ENCODE measurements at places on chromosomes 1 and 21.

- DNase-seq: no peak
Measured at GRCh38 chr1:196655494-196655893, 3.7 kb downstream of the CFH start.

DNA sequence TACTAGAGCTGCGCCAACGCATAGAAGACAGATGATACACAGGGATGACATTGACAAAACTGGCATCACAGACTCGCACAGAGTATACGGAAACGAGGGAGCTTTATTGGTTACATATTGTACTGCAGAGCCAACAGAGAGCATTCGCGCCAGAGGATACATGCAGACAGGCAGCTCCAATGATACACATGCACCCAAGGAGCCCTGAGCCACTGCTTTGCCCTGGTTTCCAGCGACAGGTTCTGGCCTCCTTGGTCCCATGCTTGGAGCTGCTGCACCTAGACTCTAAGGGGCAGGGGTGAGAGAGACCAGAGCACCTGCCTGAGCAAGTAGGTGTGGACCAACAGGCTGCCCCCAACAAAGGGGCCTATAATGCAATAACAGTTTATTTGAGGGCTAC lies 65.6 kb downstream of the KDM1A start:
- no peak for DNase-seq

GRCh38 chr1:117562581-117563491 lies 43.0 kb upstream of the TENT5C start:
- no peak for DNase-seq

- DNase-seq: no peak
Measured at GRCh38 chr1:244647819-244648218, 5.1 kb upstream of the DESI2 start.

- peak; percentile 26 for DNase-seq
Measured at GRCh38 chr1:77282187-77282865, 507 bp downstream of the AK5 start.

- DNase-seq: no peak
Measured at GRCh38 chr1:43233631-43234030, 36.2 kb upstream of the TMEM125 start.

- no peak for DNase-seq
Measured at GRCh38 chr1:200741551-200742207, 3.0 kb downstream of the CAMSAP2 start.

DNA sequence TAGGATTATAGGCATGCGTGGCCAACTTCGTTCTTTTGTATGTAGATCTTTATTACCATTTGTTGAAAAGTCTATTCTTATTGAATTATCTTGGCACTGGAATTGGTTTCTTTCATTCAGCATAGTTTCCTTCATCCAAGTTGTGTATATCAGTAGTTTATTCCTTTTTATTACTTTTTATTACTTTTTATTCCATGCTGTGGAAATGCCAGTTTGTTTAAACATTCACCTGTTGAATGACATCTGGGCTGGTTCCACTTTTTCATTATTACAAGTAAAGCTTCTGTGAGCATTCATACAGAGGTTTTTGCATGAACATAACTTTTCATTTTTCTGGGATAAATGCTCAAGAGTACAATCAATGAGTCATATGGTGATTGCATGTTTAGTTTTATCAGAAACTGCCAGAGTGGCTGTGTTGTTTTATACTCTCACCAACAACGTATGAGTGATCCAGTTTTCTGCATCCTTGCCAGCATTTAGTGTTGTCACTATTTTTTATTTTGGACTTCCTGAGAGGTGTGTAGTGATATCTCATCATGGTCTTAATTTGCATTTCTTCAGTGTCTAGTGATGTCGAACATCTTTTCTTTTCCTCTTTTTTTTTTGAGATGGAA lies 28.6 kb downstream of the PTPRU start:
- DNase-seq: peak; percentile 16

GRCh38 chr1:156230473-156230837 lies 11.5 kb upstream of the BGLAP start:
- no peak for DNase-seq

- peak; percentile 83 for DNase-seq
Measured at GRCh38 chr1:189616893-189617292, 860.8 kb downstream of the BRINP3 start.

GRCh38 chr1:22711591-22712501 lies 1.2 kb downstream of the EPHB2 start:
- peak; percentile 21 for DNase-seq

GRCh38 chr1:79896140-79896539 lies 889.6 kb upstream of the ADGRL4 start:
- DNase-seq: no peak

- no peak for DNase-seq
Measured at GRCh38 chr1:20421441-20421840, 64.6 kb downstream of the CAMK2N1 start.

DNA sequence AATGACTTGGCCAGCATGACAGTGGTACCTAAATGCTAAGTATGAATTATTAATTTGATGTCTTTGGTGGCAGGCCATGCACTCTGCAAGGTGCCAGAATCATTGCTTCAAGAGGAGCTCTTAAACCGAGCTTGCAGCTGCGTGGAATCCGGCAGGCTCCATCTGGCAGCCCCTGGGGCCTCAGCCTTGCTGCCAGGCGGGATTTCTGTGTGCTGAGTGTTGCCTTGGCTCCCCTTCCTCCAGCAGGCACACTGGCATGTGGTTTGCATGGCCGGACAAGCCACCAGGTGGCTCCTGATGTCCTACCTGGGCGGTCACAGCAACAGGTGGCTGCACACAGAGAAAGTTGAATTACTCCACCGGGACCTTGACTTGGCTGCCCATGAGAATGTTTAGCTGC lies 155.4 kb downstream of the URB2 start:
- no peak for DNase-seq

GRCh38 chr1:168297019-168297730 lies 16.5 kb downstream of the TBX19 start:
- no peak for DNase-seq

- no peak for DNase-seq
Measured at GRCh38 chr1:65980237-65980636, 187.5 kb downstream of the PDE4B start.

DNA sequence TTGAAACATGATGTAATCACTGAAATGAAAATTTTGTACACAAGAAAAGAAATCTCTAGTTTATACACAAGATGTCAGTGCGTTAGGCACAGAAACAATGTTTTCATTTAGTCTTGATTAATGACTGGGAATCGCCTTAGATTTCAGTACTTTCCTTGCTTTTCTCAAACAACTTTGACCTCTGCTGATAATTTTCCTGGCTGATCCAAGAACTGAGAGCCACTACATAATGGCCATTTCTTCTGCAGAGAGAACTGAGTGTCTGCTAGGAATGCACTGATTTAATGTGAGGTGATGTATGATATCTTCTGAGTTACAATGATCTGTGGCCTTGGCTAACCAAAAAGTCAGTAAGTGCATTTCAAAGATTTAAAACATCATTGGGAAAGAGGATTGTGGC lies 308.1 kb downstream of the CTH start:
- DNase-seq: no peak

DNA sequence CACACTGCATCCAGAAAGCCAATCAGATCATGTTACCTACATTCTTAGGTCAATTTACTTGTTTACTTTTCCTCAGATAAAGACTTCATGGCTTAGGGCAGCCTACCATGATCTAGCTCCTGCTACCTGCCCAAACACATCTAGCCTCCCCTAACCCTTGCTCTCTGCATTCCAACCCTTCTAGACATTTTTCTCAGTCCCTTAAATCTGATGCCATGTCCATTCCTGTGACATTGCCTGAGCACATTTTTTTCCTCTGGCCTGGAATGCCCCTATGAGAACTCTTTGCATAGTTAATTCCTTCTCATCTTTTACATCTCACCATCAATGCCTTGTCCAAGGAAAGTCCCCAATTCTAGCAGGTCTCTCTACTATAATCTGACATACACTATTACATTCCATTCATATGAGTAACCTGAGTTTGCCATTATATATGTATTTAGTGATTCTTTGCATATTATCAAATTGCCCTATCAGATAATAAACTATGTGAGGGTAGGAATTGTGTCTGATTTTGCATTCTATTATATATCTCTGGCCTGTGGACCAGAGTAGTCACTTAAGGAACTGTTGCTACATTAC lies 166.9 kb downstream of the COL11A1 start:
- DNase-seq: no peak

GRCh38 chr1:225762444-225762843 lies 15.2 kb upstream of the SRP9 start:
- DNase-seq: no peak

DNA sequence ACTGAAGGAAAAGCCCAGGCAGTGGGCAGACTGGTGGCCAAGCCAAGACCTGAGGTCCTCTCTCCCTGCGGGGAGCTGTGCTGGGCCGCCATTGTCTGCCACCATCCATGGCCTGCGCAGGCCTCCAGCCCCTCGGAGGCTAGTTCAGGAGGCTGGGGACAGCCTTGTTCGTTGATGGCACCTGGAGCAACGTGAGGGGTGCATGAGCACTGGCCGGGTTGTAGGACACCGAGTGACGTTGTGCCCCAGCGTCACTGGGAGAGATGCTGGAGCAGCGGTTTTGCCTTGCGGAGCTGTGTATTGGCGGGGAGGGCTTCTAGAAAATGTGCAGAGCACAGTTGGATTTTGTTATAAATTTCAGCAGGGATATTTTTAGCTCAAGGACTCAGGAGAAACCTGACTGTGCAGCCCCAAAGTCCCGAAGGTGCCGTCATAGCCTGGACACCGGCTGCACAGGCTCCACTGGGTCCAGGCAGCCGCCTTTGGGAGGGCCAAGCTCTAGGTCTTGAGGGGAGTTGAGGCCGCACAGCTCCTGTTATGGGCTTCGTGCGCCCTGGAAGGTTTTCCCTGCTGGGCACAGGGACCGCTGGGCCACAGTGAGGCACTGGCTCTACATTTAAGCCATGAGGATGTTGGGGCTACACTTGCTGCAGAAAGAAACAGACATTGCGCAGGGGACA lies 48.2 kb upstream of the ADARB1 start:
- no peak for DNase-seq

GRCh38 chr21:46194374-46195334 lies 10.4 kb upstream of the SPATC1L start:
- DNase-seq: no peak

GRCh38 chr1:183576537-183576936 lies 13.7 kb downstream of the NCF2 start:
- no peak for DNase-seq

DNA sequence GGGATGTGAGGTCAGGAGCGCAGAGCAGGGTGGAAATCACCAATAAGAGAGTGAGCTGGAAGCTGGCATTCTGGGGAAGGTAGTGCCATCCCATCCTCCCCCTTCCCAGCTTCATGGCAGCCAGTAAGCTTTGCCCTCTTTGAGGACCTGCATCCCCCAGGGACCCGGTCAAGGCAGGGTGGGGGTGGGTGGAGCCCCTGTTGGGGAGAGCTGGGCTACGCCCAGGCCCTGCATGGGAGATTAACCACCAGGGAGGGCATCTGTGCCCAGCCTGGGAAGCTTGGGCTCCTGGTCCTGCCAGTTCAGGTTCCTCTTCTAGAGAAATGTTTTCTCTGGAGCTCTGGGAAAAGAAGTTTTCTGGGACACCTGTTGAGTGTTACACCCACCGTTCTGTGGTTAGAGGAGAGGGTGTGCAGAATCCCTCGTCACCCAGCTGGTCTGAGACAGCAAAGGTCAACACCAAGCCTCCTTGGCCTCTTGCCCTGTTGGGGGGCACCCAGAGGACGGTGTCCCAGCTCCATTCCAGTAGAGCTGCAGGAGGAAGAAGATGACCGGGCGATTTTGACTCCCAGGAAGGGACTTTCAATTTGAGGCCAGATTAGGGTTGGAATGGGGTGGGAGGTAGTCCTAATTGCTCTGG lies 30.1 kb upstream of the TENT5C start:
- DNase-seq: no peak

DNA sequence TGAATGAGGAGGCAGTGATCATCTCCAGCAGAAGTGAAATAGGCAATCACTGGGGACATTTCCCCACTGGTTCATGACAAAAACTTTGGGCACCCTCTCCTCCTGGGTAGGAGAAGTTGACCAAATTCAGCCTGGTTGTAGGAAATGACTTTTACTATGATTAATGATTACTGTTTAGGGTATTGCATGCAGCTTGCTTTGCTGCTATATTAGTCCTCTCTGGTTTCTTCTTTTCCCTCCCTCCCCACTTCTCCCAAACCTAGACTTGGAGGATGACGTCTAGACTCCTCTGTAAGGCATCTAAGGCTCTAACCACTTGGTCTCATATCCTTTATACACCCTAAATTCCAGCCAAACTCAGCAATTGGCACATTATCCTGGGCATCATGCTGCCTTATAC lies 3.4 kb upstream of the RGS16 start:
- DNase-seq: no peak

GRCh38 chr1:185040408-185040735 lies 5.0 kb upstream of the RNF2 start:
- DNase-seq: no peak

DNA sequence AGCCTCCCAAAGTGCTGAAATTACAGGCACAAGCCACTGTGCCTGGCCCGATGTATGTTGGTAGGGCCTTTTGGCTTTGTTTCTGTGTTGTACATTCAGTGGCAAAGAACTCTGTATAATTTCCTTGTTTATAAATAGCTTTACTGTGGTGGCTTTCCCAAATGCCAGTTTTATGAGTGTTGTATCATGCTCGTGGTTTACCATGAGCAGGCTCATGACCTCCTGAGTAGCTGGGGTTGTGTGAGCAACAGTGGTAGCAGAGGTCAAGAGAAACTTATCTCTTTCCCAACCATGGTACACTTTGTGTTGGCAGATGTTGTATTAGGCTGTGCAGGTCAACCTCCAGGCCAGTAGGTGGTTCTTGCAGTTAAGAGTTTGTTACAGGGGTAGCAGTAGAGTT lies 420.4 kb upstream of the BEND5 start:
- peak; percentile 76 for DNase-seq

DNA sequence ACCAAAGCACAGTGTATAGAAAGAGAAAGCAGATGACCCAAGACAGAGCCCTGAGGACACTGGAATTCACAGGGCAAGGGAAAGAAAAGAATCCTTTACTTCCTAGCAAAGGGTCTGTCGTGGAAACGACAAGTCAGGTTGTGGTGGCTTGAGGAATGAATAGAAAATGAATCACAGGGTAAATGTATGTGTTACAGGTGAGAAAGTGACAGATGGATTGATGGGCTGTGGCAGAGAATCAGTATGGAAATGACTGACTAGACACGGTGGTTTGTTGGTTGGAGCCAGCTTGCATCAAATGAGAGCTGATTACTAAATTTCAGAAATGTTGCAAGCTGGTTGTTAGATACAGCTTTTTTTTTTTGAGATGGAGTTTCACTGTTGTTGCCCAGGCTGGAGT lies 46.9 kb downstream of the PTP4A2 start:
- peak; percentile 17 for DNase-seq

DNA sequence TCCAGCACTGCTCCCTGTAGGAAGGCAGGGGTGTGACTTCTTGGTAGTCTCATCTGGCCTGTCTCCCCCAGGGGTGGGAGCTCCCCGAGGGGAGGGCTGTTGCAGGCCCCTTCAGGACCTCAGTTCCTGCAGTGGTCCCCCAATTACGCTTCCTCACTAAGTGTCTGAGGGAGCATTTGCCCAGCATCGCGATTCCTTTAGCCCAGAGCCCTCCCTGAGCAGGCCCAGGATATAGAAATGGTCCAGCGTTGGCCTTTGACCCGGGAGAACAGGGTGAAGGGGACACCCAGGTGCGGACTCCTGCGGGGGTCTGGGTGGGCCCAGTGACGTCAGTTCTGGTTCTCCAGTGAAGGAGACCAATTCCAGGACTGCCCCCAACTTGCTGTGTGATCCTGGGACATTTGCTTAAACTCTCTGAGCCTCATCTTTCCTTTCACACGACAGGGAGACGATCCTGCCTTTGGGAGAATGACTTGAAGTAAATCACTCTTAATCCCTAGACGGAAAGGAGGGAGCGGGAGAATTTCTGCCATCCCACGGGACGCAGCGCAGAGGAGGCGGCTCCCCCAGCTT lies 32.6 kb upstream of the BTG2 start:
- DNase-seq: no peak
